ENCODE measurements at places on chromosomes 12 and 14.

DNA sequence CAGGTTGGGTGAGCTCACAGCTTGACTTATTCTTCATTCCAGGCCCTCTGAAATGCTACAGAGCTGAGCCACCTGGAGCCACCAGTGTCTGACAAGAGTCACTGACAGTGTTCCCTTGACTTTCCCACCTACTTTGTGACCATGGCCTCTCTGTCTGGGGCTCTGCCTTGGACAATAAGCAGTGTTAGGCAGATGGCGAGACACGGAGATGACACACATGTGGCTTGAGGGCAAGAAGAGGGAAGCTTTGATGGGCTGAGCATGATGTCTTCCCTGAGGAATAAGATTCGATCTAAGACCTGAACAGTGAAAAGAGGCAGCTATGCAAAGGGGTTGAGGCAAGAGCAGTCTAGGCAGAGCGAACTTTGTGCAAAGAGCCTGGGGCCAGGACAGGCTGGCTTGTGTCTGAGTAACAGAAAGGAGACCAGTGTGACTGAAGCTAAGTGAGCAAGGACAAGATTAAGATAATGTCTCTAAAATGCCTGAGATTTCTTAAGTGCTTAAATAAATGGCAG lies 105.5 kb downstream of the NUAK1 start:
- DNase-seq, result no peak

- peak; percentile 53 for DNase-seq
Observed at GRCh38 chr12:89154743-89155499, 197.4 kb downstream of the DUSP6 start.

- peak; percentile 42 for DNase-seq
Observed at GRCh38 chr12:57766464-57767304, at the start of gene CYP27B1. Gene CYP27B1 (minus strand): TSS chr12:57767078. CDS start chr12:57767041, 37 bp downstream.

GRCh38 chr14:104553166-104554087 lies 26.1 kb upstream of the C14orf180 start:
- DNase-seq, result no peak

- DNase-seq, result peak; percentile 96
Observed at GRCh38 chr12:118330421-118331018, 42.2 kb downstream of the TAOK3 start.

GRCh38 chr12:14214495-14214894 lies 151.0 kb upstream of the ATF7IP start:
- no peak for DNase-seq

GRCh38 chr14:34324363-34324795 lies 137.7 kb downstream of the SPTSSA start:
- peak; percentile 55 for DNase-seq

Data from hematopoietic multipotent progenitor cell treated with erythropoietin and hydrocortisone succinate and interleukin-3 and kit ligand, for 8 days (in vitro differentiated cells).